ENCODE measurements at places on chromosomes 1 and 21.

- no peak for DNase-seq
These were observed 117.5 kb downstream of the FOXD2 start for GRCh38 chr1:47555306-47555705.

GRCh38 chr1:2598329-2598931, 11.9 kb downstream of the PRXL2B start:
- DNase-seq = no peak

GRCh38 chr1:62325081-62325480, 5.8 kb upstream of the KANK4 start:
- DNase-seq = peak; percentile 52

GRCh38 chr1:192984080-192984479, 75.1 kb downstream of the UCHL5 start:
- DNase-seq = no peak

DNA sequence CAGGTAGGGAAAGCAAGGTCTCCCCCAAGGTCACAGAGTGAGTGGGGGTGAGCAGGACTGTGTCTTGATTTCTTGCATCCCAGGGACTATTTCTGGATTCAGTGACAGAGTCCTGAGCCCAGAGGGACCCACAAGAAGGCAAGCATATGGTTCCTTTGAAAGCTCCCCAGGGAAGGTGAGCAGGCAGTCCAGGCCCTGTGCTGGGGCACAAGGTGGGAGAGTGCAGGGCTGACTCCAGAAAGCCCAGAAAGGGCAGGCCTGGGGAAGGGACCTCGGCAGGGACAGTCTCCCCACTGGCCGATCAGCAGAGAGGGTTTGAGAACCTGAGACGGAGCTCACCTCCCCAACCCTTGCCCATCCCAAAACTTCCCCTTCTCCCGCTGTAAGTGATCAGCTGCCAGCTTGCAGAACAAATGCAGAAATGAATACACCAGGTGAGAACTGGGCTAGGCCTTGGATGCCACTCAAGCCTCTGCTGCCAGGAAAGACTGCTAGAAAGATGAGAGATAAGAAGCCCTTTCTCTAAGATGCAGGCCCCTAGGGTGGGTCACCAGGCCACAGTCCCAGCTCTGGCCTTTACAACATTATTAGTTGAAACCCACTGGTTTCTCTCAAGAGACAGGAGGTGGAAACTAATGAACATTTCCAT, 121.0 kb downstream of the GLIS1 start:
- no peak for DNase-seq

DNA sequence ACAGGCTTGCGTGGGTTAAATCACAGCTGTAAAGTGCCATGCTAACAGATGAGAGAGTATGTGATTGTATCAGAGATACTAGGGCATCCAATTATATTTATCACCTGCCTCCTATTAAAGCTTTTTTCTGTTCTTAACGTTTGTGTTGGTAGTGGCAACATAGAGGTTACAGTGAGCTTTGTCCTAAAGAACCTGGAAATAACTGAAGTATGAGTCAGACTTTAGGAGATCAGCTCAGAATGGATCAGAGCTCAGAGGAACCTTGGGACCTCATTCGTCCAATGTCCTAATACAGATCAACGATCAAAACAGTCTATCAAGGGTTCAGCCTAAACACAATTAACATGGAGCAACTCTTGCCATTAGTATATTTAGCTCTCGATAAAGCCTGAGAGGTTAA, 81.0 kb downstream of the RGS7 start:
- DNase-seq = peak; percentile 29

- DNase-seq = peak; percentile 93
These were observed 105.3 kb upstream of the SERBP1 start for GRCh38 chr1:67535474-67535873.

DNA sequence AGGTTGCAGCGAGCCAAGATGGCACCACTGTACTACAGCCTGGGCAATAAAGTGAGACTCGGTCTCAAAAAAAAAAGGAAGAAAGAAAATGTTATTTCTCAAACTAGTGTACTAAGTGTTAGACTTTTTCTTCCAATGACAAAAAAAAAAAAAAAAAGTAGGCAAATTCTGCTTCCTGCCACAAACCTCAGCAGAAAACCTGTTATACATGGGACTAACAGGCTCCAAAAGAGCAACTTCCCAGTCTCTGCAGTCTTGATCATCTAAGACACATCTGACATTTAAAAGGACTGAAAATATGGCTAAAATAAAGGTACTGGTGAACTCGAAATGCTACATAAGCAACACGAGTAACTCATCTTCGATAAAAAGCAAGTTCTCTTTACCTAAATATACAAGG, 59.6 kb downstream of the HSF2BP start:
- DNase-seq = no peak

- no peak for DNase-seq
These were observed 105.0 kb downstream of the LEPR start for GRCh38 chr1:65525266-65526048.

DNA sequence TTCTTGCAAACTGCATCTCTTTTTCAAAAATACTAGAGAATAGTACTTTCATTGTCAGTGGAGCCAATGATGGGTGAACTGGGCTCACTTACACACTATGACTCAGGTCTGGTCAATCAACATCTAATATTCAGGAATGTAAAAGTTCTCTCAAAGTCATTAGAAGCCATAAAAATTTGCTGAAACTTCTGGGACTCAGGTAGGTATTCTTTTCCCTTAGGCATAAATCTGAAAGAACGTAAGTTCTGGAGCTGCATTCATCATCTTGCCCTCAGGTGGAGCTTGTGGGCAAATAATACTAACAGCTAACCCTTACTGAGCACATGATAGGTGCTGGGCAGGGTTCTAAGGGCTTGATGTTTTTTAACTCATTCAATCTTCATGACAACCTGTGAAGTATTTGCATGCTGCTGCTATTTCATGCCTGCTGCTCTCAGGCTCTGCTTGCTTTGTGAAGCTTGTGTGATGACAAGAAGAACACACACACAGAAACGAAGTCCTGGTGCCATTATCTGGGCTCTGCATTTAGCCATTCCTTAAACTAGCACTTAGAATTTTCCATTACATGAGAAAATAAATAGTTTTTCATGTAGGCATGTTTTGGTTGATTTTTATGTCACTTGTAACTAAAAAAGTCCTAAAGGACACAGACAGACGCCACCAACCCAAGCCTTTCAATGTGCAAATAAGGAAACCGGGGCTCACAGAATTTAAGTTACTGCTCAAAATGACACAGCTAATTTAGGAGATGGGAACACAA, 394.2 kb upstream of the LYPLAL1 start:
- DNase-seq = no peak

- peak; percentile 9 for DNase-seq
These were observed 55.5 kb downstream of the HMCN1 start for GRCh38 chr1:185789501-185790193.

DNA sequence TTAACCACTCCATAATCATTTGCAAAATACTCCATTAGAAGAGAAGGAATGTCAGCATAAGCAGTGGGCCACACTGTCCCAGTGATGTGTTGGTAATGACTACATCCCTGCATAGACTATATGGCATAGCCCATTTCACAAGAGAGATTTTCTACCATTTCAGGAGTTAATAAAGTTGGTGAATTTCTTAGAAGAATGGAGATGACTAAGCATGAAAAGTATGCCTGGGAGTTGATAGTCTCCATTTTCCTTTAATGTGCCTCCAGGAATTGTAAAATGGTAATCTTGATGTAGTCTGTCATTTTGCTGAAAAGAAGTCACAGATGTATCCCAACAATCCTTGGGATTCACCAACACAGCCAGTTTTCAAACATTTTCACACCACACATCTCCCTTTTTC, 608.8 kb upstream of the CHRM3 start:
- DNase-seq = no peak

DNA sequence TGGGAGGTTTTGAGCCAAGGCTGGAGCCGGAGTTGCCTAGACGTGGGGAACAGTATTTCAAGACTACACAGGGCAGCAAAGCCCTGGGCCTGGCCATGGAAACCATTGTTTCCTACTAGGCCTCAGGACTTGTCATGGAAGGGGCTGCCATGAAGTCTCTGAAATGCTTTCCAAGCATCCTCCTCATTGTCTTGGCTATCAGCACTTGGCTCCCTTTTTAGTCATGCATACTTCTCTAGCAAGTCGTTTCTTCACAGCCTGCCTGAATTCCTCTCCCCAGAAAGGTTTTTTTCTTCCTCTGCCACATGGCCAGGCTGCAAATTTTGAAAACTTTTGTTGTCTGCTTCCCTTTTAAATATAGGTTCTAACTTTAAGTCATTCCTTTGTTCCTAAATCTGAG, 406.6 kb upstream of the TMPRSS15 start:
- DNase-seq = no peak

- no peak for DNase-seq
These were observed 28.3 kb downstream of the BACH1 start for GRCh38 chr21:29326914-29327554.

DNA sequence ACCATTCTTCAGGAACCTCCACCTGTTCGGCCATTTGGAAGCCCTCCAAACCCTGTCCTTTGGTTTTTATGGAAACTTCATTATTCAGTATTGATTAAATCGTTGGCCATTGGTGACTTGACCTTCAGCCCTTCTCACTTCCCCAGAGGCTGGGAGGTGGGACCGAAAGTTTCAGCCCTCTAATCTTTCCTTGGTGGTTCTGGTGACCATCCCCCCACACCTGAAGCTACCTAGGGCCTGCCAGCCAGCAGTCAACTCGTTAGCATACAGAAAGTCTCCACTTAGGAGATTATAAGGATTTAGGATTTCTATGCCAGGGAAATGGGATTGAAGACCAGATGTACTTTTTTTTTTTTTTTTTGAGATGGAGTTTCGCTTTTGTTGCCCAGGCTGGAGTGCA, 6.7 kb downstream of the DHX9 start:
- no peak for DNase-seq

DNA sequence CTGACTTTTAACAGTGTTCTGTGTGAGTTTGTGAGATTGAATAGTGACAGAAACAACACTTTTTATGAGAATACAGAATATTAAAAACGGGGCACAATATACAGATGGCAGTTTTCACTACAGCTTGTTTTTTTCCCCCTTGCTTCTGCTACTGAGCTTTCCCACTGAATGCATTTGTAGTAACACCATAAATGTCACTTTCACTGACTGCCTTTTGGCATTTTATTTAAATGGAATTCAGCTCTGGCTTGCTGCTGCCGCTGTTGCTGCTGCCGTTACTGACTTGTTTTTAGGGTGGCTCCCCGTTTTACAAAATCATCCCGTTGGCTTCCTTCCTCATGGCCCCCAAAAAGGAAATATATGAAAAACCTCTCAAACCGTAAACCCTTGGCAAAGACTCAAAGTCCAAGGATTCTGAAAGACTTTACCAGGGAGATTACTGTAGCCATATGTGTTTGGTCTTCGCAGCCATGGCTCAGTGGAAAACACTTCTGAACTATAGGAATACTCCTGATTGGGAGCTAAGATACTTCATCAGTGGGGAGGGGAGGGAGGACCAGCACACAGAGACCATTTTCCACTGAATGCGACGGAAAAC, 151.0 kb downstream of the NUF2 start:
- no peak for DNase-seq

GRCh38 chr1:8910331-8910730, 31.8 kb upstream of the ENO1 start:
- DNase-seq = no peak

DNA sequence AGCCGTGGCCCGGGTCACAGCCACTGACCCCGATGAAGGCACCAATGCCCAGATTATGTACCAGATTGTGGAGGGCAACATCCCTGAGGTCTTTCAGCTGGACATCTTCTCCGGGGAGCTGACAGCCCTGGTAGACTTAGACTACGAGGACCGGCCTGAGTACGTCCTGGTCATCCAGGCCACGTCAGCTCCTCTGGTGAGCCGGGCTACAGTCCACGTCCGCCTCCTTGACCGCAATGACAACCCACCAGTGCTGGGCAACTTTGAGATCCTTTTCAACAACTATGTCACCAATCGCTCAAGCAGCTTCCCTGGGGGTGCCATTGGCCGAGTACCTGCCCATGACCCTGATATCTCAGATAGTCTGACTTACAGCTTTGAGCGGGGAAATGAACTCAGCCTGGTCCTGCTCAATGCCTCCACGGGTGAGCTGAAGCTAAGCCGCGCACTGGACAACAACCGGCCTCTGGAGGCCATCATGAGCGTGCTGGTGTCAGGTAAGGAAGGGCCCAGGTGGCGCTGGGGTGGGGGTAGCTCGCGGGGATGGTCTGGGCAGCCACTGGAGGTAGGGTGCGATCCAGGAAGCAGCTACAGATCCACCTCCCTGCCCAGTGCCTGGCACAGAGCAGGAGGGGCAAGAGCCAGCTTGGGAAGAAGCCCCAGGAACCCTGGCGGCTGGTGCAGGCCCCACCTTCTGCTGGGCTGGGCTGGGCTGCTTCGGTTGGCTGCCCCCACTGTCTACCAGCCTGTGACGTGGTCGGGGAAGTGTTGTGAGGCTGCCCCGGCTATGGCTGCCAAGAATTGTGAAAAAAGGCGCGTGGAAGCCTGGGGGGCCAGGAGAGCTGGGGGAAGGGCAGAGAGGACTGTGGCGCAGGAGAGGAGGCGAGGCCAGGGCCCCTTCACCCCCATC, 3.8 kb downstream of the CELSR2 start:
- no peak for DNase-seq

DNA sequence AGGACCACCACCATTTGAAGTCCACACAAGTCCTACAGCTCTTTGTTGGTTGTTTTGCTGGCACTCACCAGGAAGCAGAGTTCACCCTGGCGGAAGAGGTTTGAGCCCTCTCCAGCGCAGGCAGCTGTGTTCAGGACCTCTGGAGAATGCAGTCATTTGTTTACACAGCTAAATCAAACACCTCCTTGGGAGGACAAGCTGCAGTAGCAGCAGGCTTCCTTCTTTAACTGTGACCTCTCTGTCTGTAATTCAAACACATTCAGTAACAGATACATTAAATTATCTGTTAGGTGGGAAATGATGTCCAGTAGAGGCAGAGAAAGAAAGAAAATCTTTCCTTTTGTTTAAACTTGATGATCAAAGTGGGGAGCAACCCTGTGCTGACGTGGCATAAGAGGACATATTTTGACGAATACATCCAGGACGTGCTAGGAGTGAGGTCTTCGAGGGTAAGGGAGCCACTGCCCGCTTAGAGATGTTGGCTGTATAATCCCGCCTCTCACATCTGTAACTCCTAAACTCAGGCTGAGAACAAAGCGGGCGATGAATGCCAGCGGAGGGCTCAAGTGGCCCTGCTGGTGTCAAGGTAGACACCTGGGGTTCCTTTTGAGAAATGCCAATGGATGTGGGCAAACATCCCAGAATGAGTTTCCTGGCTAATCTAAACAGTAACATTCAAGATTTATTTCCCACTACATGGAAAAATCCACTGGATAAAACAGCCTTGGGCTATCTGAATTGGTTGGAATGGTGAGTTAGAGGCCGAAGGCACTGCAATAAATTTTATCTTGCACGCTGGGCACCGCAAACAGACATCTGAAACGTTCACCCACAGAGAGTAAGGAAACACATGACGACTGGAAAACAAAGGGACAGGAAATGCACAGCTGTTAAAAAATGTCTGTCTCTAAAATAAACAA, 51.7 kb downstream of the ABCA4 start:
- DNase-seq = peak; percentile 73

DNA sequence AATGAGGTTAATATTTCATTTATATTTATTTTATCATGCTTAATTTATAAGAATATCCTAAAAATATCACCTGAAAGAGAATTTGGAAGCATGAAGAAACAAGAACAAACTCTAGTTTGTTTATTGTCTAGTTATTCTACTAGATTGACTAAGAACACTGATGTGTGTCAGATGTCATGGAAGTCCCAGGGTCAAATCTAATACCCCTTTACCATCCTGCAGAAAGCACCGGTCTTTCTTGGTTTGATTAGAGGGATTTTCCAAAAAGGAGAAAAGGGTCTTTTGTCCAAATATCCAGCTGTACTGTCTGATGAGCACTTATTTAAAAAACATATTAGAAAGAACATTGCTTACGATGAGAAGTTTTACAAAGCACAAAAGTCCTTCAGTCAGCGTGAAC, 20.7 kb upstream of the CR2 start:
- DNase-seq = no peak

Measured in cardiac fibroblast (primary cell).